ENCODE measurements at places on chromosomes 7 and 10. TPM values are rescaled to one million over a fixed set of nuclear protein-coding genes. Genes with fewer than 3 reads are reported as not detected.

The TMED4 gene
- 97.8 TPM for total RNA-seq

- H3K4me3 ChIP-seq, result no peak overlapping the region
- peak; percentile 61 for DNase-seq
- no peak overlapping the region for H3K27ac ChIP-seq
- peaks cover 8% of the 10 kb centered on the region for H3K36me3 ChIP-seq
- H3K27me3 ChIP-seq, result peaks cover 3% of the 10 kb centered on the region
These were observed 28.7 kb downstream of the MGMT start for GRCh38 chr10:129495698-129496097.

The HOXA11 gene
- total RNA-seq, result 4.7 TPM

The CAMK2B gene
- total RNA-seq, result 5.9 TPM

DNA sequence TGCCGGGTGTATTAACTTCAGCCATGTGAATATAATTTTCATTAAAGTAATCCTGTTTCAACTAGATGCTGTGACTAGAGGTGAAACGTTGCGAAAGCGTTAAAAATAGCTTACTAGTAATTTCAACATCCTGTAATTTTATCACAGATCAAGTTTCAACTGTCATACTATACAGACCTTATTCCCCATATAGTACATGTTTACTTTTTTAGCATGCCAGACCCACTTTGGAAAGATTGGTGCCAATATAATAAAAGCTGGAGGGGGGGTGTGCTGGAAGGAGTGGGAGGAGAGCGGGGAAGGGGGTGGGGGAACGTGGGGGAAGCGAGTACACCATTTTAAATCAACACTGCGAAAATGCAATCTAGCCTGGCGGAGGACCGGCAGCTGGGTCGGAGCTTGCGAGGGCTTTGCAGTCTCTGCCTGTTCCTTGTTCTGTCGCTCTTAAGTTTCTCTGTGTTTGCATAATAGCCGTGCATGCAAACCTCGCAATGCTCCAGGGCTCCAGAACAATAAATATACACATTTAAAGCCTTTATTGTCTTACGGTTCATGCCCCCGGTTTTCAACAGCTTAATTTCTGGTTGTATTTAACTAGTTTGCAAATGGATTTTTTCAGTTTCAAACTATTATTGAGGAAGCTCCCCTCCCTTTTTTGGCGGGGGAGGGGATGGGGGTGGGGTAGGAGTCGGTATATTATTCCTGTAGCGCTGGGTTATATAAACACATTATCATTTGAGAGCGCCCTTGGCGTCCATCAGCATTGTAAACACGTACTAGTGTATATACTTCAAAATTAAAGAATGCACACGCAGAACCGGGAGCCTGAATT is 1.3 kb upstream of the ARID5B start:
- DNase-seq, result peak; percentile 85
- no peaks in the 10 kb centered on the region for H3K36me3 ChIP-seq
- peak overlapping the region; percentile 90 for H3K4me3 ChIP-seq
- H3K27ac ChIP-seq, result peak overlapping the region; percentile 79

DNA sequence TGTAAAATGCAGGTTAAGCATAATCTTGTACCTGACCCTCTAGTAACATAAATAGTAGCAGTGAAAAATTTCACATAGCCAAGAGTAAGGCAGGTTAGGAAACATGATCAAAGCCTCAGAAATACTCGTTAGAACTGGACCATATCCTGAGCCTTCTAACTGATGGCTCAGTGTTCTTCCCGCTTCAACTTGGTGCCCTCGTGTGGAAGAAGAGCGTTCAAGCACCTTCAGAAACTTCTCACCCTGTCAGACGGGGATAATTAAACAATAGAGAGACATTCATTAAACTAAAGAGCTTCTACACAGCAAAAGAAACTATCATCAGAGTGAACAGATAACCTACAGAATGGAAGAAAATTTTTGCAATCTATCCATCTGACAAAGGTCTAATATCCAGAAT is 124.5 kb downstream of the MYOF start:
- no peak overlapping the region for H3K4me3 ChIP-seq
- no peaks in the 10 kb centered on the region for H3K27me3 ChIP-seq
- H3K36me3 ChIP-seq, result peaks cover 34% of the 10 kb centered on the region
- no peaks in the 10 kb centered on the region for H3K4me1 ChIP-seq
